Neural cell (in vitro differentiated cells): ENCODE measurements at places on chromosomes 1 and 21. TPM values are rescaled to one million over a fixed set of nuclear protein-coding genes. Genes with fewer than 3 reads are reported as not detected.

BCL10 gene
- 17.3 and 18.9 TPM in 2 replicates for polyA plus RNA-seq

DISP1 gene
- polyA plus RNA-seq = 3.9 and 4.8 TPM in 2 replicates

FAM151A gene
- polyA plus RNA-seq = not detected in 2 replicates

WDR64 gene
- 0.21 TPM in 1 of 2 replicates, not detected in the other for polyA plus RNA-seq

RIIAD1 gene
- polyA plus RNA-seq = 23.5 and 23.6 TPM in 2 replicates
